SK-N-DZ (cell line): ENCODE measurements at places on chromosomes 1 and 21.
A peak's percentile ranks its signal among the peaks of the same experiment; 100 is the strongest.

DNA sequence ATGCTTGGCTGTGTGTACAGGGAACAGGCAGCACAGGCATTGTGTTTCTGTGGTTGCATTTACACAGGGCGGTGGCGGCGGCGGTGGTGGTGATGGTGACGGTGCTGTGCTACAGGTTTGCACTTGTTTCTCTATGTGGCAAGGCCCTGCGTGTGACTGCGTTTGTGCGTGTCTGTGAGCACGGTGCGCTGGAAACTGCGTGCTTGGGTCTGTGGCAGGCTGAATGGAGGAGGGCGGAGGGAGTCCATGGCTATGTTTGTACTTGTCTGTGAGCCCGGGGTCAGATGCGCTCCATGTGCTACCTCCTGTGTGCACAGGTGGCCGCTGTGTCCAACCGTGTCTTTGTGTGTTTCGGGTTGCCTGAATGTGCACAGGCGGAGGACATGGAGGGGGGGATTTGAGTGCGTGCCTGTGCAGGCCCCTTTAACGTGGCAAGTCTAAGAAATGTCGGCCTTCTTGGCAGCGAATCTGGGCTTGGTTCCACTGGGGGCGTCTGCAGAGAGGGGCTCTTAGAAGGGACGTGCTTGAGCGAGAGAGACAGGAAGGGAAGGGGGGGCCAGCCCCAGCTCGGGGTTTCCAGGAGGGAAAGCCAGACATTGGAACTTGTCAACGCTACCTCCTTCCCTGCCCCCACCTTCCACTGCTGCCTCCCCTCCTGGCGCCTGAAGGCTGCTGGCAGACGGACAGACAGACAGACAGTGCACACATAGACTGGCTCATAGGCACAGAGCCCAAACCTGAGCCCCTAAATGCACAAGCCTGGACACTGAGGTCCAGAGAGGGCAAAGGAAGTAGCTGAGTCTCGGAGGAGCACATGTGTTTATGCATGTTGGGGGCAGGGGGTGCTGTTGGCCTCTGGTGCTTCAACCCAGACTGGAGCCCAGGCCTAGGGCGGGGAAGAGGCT is 32.7 kb upstream of the WASF2 start:
- peak; percentile 51 for DNase-seq

- no peak for DNase-seq
These were observed 143.3 kb downstream of the SIPA1L2 start for GRCh38 chr1:232486454-232487207.

DNA sequence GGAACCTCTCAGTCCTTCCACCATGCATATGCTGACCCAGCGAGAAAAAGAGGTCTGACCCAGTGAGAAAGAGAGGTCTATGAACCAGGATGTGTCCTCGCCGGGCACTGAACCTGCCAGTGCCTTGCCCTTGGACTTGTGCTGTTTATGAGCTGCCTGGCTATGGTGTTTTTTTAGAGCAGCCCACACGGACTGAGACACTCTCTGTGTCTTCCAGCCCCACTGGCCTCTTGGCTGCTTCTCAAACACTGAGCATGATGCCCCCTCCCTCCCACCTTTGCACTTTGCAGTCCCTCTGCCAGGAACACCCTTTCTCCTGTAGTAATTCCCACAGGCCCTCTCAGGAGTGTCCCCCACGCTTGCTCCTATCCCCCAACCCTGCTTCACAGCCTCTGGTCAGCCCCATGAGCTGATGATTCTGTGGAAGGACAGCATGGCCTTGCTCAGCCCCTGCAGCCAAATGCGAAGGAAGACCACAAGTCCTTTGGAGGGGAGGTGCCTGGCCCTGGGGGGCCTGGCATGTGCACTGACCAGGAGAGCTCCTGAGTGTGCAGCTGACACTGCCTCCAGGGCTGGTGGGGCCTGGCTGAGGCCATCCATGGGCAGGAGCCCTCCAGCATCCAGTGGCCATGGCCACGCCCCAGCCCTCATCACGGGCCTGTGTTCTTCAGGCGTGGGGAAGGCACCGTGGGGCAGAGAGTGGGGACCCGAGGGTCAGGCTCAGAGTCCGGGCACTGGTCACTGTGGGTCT is 23.8 kb downstream of the WNT3A start:
- DNase-seq, result no peak

DNA sequence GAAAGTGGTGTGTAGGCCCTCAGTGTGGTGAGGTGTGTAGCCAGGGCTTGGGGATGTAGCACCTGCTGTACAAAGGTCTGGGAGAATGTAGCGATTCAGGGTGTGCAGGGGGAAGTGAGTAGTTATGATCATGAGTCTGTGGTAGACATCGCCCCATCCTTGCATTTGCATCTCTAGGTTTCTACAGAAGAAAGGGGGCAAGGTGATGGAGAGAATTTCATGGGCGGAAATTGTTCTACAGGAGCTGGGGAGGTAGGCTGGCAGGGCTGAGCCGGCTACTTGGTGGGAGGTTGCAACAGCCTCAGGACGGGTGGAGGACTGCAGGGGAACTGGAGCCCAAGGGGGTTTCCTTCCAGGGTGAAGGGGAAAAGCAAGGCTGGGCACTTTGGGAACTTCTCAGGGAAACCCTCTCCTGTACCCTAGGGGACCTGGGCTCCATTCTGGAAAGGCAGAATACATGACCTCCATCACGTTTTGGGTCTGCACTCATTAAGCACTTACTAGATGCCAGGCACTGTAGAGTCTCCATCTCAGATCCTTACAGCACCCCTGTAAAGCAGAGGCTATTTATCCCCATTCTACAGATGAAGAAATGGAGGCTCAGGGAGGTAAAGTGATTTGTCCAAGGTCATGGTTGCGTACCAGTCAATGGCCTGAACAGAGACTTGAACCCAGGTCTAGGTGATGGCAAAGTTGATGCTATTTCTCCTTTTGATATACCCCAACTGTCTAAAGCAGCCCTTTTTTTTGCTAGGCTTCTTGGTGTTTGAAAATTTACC is 14.5 kb upstream of the TNFRSF1B start:
- DNase-seq, result no peak

DNA sequence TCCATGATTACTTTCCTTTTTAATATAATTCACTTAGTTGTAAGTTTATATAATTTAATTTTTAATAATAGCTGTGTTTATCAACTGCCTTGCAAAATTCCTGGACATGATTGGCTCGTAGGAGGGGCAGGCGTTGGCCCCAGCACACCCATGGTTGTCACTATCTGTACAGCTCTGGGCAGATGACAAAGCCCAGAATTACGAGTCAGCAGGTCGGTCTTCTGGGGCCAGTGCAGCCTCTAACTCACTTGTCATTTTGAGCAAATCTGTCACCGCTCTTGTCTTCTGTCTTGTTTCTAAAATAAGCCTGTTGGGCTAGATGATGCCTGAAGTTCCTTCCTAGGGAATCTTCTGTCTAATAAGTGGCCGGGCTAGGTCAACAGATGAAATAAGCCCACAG is 21.4 kb upstream of the LRRC38 start:
- DNase-seq, result no peak

- no peak for DNase-seq
These were observed 52.8 kb downstream of the FHAD1 start for GRCh38 chr1:15299806-15300205.

DNA sequence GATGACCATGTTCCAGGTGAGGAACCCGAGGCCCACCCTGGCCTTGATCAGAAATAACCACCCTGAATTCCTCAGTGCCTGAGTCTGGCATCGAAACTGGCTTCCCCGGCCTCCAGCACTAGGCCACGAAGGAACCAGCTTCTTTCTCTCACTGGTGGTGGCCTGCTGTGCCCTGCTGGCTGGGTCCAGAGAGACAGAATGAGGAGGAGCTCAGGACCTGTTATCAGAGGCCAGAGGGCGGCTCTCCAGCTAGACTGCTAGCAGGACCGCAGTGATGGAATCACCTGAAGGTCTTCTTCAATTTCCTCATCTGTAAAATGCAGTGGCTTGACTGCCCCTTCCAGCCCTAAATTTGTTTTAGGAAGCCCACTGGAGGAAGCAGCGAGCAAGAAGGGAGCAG is 20.5 kb downstream of the ROR1 start:
- DNase-seq, result no peak

DNA sequence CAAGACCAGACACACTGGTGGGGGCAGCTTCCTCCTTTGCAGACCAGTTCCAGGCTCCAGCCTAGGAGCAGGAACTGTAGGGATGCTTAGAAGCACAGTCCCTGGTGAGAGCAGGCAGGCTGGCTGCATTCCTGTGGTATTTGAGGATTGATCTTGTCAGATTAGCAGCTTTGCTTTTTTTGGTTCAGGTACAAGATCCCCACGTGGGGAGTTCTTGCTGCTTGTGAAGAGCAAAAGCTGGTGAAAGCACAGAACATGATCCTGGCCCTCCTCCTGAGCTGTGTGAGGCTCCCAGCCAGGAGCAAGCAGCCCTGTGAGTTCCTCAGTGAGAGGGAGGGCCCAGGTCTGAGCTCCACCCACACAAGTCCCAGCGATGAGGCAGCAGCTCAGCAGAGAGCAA is 75.3 kb upstream of the ARTN start:
- DNase-seq, result no peak

- DNase-seq, result no peak
These were observed 34.9 kb downstream of the AADACL4 start for GRCh38 chr1:12678820-12679219.

DNA sequence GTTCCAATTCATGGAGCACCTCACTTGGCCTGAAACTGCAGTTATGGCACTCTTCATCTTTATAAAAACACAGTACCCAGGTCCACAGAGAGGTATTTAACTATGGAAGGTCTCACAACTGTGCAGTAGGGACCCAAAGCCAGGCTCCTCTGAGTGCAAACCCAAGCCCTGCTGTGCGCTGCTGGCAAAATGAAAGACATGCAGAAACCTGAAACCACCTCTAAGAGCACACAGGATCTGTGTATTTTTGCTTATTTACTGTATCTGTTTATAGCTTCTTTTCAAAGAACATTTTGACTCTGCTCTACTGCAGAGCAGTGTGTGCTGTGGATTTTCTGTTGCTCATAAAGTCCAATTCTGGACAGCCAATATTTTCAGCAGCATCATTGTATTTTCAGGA is 166.6 kb downstream of the DSCAM start:
- no peak for DNase-seq

DNA sequence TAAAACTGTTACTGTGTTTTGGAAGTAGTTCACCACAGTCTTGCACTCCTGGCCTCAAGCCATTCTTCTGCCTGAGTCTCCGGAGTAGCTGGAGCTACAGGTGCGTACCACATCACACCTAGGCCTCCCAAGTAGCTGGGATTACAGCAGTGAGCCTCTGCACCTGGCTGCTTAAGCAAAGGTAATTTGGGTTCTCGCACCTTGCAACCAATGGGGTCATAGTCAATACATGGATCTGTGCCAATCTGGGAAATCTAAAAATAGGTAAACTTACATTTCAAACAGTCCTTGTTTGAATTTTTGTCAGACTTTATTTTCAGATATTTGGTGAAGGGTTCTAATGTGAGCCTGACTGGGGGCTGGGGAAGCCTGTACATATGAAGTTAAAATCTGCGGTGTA is 466.5 kb downstream of the PCP4 start:
- DNase-seq, result no peak

DNA sequence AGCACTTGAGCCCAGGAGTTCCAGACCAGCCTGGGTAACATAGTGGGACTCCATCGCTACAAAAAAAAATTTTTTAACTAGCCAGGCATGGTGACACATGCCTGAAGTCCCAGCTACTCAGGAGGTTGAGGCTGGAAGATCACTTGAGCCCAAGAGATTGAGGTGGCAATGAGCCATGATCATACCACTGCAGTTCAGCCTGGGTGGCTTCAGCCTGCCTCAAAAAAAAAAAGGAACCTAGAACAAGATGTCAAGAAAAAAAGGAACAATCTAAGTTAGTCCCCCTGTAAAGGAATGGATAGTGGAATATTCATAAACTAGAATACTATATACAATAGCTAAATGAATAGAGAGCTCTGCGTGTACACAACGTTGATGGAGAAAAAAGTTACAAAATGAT is 14.4 kb downstream of the NSL1 start:
- no peak for DNase-seq

DNA sequence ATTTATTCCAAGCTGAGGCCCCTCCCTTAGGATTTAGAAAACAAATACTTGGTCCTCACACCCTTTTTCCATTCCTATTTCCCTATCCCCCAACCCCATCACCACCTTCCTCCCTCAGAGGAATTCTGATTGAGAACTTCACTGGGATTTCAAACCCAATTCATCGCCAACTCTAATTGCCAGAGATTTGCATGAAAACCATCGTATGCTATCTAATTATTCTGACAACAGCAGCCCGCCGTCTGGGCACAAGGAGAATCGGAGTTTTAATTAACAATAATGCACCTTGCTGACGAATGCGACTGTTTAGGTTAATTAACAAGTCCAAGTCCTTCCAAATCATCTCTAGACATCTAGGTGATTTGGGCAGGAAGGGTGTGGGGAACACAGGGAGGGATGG is 4.4 kb downstream of the ACKR1 start:
- no peak for DNase-seq

GRCh38 chr1:47651311-47652089 is 213.7 kb downstream of the FOXD2 start:
- DNase-seq, result no peak

DNA sequence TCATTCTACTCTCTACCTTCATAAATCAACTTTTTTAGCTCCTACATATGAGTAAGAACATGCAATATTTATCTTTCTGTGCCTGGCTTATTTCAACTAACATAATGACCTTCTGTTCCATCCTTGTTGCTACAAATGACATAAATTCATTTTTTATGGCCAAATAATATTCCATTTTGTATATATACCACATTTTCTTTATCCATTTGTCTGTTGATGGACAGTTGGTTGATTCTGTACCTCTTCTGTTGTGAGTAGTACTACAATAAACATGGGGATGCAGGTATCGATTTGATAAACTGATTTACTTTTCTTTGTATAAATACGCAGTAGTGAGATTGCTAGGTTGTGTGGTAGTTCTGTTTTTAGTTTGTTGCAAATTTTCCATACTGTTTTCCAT is 279.5 kb upstream of the NFIA start:
- no peak for DNase-seq

- DNase-seq, result no peak
These were observed 22.7 kb upstream of the DONSON start for GRCh38 chr21:33611006-33611744.
